Activated CD4-positive, alpha-beta T cell treated with anti-CD3 and anti-CD28 coated beads for 24 hours (primary cell): ENCODE measurements at places on chromosomes 4 and X.

- no peak for DNase-seq
Observed at GRCh38 chrX:20789103-20789502, 522.4 kb upstream of the RPS6KA3 start.

DNA sequence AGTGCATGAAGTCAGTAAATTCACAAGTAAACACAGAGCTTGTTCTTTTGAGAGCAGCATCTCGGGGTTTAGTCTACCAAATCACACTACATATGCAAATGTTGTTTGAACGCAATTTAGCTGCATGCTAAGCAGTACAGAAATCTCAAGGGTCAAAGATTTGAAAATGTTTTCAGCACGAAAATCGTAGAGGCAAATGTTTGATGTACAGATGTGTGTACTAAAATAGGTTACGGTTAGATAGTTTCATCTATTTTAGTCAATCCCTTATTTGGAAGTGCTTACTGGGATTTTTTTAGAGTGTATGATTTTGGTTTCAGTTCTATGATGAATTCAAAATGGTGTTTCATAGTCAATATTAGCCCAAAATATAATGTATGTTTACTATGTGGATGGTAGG is 1928.2 kb upstream of the TENM3 start:
- DNase-seq: no peak

DNA sequence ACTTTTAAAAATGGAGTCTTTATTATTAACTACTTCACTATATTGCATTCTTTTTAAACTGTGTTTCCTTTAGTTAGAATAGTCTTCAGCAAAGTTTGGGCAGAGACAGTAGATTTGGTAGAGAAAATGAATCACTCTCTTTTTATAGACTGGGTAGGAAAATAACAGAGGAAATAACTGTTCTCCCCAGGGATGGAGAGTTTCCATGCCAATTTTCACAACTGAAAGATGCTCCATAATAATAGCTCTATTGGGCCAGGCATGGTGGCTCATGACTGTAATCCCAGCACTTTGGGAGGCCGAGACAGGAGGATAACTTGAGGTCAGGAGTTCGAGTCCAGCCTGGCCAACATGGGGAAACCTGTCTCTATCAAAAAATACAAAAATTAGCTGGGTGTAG is 13.1 kb downstream of the HSD17B13 start:
- DNase-seq: no peak

- no peak for DNase-seq
Observed at GRCh38 chr4:38174801-38175200, 214.6 kb downstream of the PTTG2 start.

DNA sequence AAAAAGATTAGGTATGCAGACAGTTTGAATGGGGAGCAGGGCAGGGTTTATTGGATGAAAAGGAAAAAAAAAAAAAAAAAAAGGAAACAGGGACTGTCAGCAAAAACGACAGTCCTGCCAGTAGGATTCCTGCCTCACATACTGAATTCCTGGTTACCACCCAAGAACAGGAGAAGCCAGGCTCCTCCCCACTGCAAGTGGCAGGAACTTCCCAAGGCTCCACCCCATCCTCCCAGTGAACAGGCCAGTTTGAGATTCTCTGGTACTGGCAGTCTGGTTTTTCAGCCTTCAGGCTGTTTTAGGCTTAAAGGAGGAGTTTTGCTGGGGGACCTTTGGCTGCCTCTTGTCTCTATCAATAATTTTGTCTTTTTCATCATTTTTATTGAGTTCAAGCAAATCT is 360.0 kb upstream of the CXorf51A start:
- DNase-seq: no peak

DNA sequence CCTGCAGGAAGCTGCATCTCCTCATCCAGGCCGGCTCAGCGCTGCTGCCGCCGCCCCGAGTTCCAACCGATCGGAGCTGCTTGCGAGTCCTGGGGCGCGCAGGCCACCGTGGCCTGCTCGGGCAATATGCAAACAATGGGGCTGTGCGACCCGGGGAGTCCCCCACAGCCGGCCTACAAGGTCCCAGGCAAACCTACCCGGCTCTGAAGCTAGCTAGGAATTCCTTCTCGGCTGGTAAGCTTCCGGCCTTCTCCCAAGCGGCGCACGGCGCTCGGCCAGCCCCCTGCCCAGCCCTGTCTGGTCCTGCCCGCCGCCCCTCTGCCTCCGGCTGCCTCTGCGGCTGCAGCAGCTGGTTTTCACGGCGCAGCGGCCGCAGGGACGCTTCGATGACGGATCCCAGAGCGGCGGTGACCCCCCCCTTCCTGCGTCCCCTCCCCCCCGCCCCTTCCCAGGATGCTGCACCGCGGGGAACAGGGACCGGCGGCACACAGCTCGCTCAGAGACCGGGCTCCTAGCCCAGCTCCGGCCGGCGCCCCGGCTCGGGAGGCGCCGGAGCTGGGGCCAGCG is 59.4 kb downstream of the TSC22D3 start:
- no peak for DNase-seq

DNA sequence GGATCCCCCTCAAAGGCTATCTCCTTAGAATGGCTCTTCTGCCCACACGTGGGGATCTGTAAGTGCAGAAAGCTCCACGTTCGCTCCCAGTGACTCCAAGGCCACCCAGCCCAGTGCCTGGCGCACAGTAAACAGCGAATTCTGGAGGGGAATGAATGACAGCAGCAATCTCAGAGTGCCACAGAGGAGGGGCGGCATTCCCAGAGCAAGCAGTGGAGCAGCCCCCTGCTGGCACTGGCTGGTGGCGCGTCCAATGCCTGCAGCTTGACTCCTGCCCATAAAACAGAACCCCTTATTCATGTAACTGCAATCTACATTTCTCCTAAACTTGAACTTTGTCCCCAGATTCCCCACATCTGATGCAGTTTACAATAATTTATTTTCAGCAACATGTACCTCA is 6.9 kb upstream of the HELT start:
- no peak for DNase-seq

DNA sequence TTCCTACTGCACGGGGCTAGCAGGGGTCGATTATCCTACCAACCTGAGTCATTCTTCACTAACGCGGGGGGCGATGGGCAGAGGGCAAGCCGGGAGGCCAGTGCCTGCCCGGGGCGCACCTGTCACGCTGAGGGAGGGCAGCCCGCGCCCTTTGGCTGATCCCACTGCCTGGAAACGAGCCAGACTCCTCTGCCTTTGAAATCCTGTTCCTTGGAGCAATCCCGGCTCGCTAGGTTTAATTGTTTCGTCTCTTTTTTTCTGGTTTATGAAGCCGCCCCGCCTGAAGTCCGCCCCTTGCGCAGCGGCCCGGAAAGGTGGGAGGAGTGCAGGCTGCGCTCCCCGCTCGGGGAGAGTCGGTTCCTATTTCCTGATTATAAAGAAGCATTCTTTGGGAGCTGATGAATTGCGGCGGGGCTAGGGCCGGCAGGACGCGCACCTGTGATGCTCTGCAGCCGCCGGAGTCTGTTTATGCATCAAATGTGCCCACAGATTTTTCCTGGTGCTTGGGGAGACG is 484.2 kb downstream of the BCOR start:
- DNase-seq: no peak

- no peak for DNase-seq
Observed at GRCh38 chr4:122403861-122404260, 25.1 kb downstream of the ADAD1 start.

- DNase-seq: no peak
Observed at GRCh38 chr4:151960449-151961230, 199.8 kb upstream of the GATB start.

DNA sequence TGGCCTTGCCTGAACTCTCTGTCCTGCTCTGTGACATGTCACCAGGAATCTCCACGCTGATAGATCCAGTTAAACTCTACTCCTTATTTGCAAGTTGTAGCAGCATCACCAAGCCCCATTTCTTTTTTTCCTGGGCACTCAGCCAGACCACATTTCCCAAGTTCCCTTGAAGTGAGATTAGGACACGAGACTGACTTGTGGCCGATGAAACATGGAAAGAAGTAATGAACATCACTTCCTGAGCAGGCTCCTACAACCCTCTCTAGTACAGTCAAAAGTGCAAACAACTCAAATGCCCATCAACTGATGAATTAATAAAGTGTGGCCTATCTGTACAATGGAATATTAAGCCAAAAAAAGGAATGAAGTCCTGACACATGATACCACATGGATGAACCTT is 74.6 kb downstream of the MAP3K15 start:
- no peak for DNase-seq
